Activated CD4-positive, alpha-beta T cell treated with anti-CD3 and anti-CD28 coated beads for 36 hours (primary cell): ENCODE measurements at places on chromosomes 12 and 14.

DNA sequence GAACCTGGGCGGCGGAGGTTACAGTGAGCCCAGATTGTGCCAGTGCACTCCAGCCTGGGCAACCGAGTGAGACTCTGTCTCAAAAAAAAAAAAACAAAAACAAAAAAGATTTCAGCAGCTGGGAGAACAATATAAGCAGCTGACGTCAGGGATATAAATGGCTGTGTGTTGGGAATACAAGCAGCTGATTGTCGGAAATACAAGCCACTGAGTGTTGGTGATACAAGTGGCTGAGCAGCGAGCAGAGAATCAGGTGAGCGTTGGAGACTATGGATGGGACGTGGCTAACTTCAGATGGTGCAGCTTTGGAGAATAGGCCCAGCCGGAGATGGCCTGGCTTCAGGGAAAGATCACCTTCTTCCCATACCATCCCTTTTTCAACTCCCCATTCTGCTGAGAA lies 32.0 kb downstream of the PSEN1 start:
- no peak for DNase-seq

DNA sequence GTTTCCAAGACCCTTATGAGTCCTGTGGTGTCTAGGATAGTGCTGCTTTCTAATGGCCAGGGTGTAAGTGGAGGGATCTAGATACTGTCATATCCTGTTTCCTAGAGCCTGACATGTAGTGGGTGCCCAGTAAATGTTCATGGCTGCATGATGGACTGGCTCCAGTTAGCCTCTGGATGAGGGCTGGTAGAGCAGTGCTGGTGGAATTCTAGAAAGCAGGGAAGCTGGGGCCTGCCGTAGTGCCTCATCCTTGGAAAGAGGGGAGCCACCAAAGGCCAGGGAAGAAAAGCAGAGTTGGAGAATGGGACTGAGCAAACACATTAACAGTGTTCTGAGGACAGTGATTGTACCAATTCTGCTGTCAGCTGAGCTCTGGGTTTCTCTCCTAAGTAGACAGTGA lies 637 bp downstream of the GZMB start:
- no peak for DNase-seq

DNA sequence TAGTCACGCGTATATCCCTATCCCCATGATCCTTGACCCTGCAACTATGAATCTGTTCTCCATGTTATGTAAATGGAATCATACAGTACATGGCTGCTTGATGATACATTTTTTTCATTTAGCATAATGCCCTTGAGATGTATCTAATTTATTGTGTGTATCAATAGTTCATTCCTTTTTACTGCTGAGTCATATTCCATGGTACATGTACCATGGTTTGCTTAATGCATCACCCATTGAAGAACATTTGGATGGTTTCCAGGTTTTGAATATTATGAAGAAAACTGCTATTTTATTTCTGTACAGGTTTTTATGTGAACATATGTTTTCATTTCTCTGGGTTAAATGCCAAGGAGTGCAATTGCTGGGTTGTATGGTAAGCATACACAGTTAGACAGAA lies 4.0 kb upstream of the RNASE10 start:
- DNase-seq, result no peak

DNA sequence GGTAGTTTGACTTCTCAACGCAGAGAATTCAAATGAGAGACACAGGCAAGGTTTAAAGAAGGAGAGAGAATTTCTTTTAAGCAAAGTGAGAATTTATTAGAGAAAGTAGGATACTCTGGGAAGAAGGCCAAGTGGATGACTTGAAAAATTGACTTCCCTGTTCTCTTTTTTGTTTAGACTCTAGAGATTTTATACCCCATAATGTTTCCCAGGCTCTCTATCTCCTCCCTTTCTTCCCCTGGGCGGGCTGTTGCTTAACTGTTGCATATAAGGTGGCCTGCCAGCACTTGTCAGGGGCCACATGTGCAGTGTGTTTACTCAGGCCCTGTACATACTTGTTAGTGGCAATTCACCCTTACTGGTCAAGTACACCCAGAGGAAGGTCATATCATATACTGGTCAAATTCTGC lies 403.7 kb downstream of the SLC6A15 start:
- DNase-seq, result no peak

- DNase-seq, result no peak
Measured at GRCh38 chr12:95762123-95762785, 28.3 kb downstream of the NTN4 start.

DNA sequence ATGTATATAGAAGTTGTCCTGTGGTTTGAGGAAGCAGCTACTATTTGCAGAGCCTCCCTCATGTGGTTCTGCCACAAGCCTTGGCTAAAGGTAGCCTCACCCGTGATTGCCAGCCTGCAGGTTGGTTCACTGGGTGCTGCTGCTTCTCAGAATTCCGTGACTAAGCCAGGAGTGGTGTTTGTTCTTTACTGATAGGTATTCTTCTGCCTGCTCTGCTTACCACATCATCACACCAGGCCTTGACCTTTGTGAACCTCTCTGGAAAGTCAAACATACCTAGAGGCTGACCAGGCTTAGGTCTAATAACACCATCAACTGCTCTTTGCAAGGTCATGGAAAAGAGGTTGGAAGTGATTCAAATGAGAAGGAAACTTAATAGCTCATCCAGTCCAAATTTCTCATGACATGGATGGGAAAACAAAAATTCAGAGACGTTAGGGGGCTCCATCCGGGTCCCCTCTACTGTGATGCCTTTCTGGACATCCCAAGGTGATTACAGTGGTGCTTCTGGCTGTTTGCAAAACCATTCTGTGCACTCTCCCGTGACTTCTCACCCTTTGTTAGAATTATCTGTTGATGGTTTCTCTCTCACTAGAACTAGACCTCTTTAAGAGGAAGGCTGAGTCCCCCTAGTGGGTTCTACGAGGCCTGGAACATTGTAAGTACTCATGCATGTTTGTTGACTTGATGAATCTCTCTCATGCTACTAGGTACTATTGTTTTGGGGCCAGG lies 8.5 kb upstream of the SOCS2 start:
- DNase-seq, result no peak

DNA sequence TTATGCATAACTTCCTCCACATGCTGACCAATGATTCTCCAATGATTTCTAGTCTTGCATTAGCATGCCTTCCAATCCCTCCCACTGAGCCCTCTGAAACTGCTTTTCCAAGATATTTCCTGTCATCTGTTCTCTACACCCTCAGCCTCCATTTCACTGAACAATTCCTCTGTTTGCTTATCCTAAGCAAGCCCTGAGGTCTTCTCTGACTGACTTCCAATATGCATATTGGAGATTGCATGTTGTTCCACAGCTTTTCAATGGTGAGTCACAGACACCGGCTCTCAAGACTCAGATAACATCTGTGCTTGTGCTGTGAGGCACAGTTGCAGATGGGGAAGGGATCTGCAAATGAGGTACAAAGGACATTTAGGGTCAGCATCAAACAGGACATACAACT lies 141.0 kb downstream of the SLC16A7 start:
- DNase-seq, result no peak

DNA sequence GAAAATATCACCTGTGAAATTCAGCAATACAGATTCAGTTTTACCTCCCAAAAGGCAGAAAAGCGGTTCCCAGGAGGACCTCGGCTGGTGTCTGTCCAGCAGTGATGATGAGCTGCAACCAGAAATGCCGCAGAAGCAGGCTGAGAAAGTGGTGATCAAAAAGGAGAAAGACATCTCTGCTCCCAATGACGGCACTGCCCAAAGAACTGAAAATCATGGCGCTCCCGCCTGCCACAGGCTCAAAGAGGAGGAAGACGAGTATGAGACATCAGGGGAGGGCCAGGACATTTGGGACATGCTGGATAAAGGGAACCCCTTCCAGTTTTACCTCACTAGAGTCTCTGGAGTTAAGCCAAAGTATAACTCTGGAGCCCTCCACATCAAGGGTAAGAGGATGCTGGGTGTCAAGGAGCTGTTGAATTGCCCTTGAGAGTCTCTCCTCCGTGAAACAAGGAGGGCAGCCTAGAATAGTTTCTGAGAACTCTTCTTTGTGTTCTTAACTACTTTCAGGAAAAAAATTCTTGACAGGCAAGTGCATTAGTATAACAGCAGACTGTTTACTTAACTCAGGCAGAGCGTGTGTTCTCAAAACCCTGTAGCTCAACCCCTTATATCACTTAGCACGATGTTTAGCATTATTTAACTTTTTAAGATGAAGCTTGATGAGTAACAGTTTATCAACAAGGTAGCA lies 7.7 kb downstream of the TDP1 start:
- no peak for DNase-seq

- DNase-seq, result no peak
Measured at GRCh38 chr12:26032719-26033241, 74.3 kb downstream of the RASSF8 start.

GRCh38 chr12:90076851-90077319 lies 368.2 kb upstream of the ATP2B1 start:
- no peak for DNase-seq

DNA sequence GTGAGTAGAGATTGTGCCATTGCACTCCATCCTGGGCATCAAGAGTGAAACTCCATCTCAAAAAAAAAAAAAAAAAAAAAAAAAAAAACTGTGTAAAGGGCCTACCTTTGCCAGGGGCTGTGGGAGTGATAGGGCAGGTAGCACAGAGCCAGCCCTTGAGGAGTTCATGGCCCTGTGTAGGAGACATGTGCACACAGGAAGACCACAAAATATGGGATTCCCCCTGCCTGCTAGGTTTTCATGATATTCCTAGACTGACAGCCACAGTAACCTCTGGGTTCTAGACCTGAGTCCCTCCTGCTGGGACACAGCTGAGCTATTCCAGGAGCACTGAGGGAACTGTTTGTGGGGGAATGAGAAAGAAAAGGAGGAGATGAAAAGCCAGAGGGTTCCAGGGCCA lies 8.3 kb upstream of the SPTSSA start:
- no peak for DNase-seq

- DNase-seq, result peak; percentile 13
Measured at GRCh38 chr12:21502872-21503271, 1.3 kb downstream of the GOLT1B start.

- peak; percentile 43 for DNase-seq
Measured at GRCh38 chr12:31589904-31590641, 863 bp downstream of the DENND5B start.

GRCh38 chr14:21308132-21308478 lies 28.2 kb downstream of the RPGRIP1 start:
- no peak for DNase-seq

DNA sequence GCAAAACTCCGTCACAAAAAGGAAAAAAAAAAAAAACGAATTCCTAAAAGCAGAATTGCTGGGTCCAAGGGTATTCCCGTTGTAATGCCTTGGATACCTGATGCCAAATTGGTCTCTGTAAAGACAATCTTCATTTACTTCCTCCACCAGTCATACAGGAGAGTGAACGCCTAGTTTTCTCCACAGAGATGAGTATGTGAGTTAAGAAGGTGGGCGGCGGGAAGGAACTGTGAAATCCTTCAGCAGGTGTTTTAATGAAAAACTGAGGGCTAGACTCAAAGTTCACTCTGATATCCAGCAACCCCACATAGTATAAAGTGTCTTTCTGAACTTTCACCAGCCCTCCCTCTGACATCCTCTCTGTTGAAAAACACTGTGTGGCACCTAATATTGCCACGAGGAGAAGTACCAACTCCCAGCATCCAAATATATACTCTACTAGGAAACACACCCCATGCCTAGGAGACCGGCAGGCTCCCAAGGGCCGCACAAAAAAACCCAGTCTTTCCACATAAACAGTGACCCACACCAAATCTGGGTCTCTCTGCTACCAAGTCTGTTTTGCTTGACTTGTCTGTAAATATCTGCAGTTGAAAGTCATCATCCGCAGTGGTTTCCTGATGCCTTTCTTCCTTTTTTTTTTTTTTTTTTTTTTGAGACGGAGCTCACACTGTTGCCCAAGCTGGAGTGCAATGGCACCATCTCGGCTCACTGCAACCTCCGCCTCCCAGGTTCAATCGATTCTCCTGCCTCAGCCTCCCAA lies 30.3 kb upstream of the FOXN3 start:
- DNase-seq, result peak; percentile 57

DNA sequence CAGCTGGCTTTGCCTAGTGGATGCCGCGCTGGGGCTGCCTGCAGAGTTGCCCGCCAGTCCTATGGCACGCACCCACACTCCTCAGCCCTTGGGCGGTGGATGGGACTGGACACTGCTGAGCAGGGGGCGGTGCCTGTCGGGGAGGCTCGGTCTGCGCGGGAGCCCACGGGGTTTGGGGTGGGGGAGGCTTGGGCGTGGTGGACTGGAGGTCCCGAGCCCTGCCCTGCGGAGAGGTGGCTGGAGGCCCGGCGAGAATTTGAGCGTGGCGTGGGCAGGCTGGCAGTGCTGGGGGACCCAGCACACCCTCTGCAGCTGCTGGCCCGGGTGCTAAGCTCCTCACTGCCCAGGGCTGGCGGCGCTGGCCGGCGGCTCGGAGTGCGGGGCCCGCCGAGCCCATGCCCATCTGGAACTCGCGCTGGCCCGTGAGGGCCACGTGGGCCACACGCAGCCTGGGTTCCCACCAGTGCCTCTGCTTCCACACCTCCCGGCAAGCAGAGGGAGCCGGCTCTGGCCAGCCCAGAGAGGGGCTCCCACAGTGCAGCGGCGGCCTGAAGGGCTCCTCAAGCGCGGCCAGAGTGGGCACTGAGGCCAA lies 68.1 kb downstream of the ETNK1 start:
- peak; percentile 7 for DNase-seq

GRCh38 chr14:102418853-102419240 lies 56.1 kb downstream of the TECPR2 start:
- DNase-seq, result no peak

DNA sequence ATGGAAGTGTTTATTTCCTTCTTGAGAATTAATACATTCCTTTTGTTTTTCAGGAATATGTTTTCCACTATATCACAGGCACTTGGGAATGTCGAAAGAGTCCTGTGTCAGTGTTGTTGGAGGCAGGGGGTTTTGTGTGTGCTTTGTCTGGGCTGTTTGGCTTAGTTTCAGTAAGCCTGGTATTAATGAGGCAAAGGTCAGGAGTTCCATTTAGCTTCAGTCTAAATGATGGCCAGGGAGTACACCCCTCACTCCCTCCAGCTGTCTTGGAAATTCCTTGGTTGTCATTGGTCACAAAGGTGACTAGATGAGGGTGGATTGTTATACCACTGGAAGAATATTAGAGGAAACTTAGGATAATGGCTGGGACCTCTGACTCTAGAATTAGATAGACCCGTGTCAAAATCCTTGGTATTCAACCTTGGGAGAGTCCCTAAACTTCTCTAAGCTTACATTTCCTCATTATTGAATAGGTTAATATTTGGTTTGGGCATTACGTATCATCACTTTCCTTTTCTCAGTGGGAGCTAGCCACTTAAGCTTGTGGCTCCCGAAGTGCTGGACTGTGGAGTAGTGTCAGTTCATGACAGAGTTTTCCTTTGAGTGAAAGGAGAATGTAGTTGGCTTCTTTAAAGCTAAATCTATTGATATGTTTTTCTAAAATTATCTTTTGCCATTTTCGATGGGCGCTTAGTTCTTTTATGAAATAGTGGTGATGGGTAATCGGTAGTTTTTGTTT lies 5.2 kb downstream of the FRS2 start:
- no peak for DNase-seq

DNA sequence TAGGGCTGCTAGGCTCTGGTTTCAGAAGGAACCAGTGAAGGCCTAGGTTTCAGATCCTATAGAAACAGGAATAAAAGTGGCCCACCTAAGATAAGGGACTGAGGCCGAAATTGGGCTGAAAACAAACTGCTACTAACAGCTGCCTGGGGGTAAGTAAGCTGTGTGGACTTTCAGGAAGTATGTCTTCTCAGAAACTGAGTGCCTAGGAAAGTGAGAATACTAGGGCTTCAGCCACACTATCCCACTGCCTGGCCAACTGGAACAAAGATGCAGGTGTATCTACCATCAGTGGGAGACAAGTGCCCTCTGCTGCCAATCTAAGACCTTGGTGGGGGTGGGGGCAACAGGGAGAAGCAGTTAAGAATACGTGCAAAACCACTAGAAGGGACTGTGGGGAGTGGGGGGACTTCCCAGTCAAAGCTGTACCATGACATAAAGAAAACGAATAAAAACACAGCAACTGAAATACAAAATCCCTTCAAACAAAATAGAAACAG lies 82.5 kb downstream of the MED13L start:
- DNase-seq, result peak; percentile 81
